Left renal cortex interstitium (tissue), 4 donors: ENCODE measurements at places on chromosomes 1 and 21.

GRCh38 chr1:70910013-70910412, 137.6 kb downstream of the PTGER3 start:
- DNase-seq: no peak

DNA sequence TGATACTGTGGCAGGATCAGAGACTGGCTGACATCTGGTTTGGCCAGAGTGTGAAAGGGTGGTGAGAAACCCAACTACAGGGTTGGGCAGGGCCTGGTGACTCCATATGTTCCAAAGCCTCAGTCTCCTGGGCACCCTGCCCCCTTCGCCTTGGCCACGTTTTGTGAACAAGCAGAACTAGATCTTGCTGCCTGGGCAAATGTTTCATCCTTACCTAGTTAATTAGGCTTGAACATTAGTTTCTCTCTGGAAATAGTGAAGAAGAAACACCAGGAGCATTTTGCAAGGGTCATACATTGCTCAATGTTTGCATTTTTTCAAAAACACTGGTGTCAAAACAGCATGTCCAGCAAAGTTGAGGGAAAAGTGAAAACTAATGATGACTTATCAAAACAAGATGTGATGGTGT, 60.5 kb downstream of the MAP3K7CL start:
- no peak for DNase-seq

- no peak for DNase-seq
Observed at GRCh38 chr1:21267191-21268077, 22.8 kb downstream of the ECE1 start.

- no peak for DNase-seq
Observed at GRCh38 chr21:42319376-42319775, 4.2 kb upstream of the TFF3 start.

DNA sequence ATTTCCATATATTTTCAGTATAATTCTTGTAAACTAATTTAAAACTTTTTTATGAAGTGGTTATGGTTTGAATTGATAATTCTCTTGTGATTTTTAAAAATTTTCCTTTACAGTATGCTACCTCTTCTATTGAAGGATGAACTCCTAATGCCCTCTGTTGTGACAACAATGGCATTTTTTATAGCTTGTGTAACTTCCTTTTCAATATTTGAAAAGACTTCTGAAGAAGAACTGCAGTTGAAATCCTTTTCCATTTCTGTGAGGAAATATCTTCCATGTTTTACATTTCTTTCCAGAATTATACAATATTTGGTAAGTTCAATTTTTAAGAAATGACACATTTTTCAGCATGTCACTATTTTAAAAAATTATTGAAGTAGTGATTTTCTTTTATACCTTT, 61.4 kb downstream of the ALG6 start:
- DNase-seq: no peak

- no peak for DNase-seq
Observed at GRCh38 chr21:27209546-27209945, 242.7 kb upstream of the ADAMTS5 start.

- peak; percentile 78 for DNase-seq
Observed at GRCh38 chr1:10210841-10211804, 753 bp downstream of the KIF1B start.

DNA sequence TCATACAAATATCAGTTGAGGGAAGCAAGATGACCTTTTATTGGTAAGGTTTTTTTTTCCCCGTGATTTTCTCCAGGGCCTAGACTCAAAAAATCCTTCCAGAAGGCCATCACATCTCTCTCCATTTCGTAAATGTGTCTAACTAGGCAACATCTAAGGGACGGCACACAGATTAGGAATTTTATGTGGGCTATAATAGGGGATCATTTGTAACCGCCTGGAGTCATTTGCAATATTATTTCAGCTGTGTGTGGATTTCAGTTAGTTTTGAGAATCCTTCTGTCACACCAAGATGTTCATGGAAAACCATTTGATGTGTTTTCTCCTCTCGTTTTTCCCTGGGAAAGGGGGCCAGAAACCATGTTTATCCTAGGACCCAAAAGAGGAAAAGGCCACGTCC, 63.1 kb downstream of the ATP5PO start:
- DNase-seq: no peak

DNA sequence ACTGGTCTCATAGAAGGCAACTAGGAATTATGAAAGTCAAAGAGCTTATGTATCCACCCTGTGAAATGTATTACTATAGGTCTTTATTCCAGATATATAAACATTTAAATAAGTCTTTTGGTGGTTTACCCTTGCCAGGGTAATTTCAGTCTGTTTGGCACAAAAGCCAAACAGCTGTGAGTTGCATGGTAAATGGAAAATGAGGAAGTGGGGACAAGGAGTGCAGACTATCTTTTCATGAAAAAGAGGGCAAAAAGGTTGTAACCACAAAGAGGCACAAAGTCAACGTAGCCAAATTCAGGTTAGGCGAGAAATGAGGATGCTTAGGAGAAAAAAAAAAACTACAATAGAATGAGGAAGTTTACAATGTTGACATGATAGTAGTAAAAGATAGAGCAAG, 492.3 kb upstream of the PRMT6 start:
- no peak for DNase-seq

GRCh38 chr1:39657402-39657801, 14.5 kb downstream of the NT5C1A start:
- no peak for DNase-seq

DNA sequence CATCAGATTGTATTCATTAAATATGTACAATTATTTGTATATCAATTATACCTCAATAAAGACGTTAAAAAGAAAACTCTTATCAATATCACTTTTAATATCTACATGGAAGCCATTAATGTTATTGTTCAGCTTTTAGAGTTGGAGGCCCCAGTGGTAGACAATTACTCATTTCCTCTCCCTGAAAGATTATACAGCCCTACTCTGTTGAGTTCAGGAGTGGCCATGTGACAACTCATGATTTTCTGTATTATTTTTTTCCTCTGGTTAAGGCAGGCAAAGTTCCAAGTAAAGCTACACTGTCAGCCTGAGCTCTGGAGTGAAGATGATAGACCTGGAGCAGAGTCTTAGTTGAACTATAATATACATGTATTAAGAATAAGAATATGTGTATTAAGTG, 247.9 kb upstream of the B3GALT2 start:
- DNase-seq: no peak

- DNase-seq: no peak
Observed at GRCh38 chr1:115729756-115730155, 38.8 kb downstream of the CASQ2 start.

DNA sequence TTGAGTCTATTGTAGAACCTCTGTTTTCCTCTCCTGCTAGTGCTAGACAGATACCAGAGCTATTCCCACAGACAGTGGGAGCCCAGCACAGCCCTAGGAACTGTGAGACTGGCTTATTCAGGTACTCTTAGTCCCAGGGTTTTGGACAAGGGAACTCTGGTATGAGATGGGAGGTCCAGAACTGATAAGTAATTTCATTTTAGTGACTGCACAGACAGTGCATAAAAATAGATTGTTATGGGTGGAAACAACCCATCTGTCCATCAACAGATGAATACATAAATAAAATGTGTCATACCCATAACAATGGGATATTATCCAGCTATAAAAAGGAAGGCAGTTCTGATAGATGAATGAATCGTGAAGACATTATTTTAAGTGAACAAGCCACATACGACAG, 9.0 kb downstream of the EPS8L3 start:
- no peak for DNase-seq

DNA sequence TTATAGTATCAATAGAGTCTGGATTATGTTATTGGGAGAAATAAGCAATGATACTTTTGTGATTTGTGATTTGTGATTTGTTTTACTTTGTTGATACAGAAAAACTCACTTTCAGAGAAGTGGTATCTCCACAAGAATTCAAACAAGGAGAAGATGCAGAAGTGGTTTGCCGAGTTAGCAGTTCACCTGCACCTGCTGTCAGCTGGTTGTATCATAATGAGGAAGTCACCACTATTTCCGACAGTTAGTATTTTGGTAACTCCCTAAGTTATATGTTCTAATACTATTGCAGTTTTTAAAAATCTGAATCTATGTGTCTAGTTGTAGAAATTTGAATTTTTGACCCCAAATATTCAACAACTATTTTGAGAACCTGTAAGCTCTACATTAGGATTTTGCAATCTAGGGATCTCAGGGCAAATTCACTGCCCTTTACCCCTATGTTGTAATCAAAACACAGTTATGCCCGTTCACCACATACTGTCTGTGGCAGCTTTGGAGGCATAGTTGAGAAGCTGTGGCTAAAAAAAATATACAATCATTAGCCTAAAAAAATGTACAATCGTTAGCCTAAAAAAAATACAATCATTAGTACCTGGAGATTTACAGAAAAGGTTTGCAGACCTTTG, 288.1 kb downstream of the NCAM2 start:
- no peak for DNase-seq

DNA sequence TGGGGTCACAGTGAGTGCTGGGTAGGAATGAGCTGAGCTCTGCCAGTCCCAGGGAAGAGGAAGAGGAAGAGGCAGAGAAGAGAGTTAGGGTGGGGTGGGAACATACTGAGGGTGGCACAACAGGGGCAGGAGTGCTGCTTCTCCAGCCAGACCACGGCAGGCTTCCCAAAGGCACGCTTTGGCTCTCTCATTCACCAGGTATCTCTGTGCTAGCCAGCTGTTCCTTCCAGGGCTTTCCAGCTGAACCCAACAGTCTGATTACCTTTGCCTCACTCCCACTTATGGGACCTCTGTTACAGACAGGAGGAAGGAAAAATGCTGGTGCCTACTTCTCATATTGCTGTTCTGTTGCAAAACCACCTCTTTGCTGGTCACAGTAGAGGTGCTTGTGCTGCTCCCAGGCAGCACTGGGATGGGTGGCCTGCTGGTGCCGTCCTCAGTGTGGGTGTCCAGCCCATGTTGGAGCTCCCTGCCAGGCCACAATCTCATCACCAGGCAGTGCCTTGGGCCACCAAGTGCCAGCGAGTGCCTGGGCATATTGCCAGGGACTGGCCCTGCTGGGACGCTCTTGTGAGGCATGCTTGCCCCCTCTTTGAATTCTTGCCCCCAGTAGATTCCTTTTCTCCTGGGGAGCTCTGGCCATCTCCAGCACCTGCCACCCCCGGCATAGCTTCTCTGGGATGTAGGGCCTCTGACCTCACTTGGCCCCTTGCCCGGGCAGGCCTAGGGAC, 2.1 kb downstream of the ADORA1 start:
- no peak for DNase-seq

DNA sequence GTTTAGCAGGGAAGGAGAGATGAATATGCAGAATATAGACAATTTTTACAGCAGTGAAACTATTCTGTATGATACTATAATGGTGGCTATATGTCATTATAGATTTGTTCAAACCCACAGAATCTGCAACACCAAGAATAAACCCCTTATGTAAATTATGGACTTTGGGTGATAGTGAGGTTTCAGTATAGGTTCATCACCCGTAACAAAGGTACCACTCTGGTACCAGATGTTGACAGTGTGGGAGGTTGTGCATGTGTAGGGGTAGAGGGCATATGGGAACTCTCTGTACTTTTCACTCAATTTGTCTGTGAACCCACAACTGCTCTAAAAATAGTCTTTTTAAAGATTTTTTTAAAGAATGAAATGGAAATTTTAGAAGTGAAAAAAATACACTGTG, 29.9 kb upstream of the PRDX6 start:
- no peak for DNase-seq

- no peak for DNase-seq
Observed at GRCh38 chr1:30596891-30597290, 126.5 kb downstream of the MATN1 start.

GRCh38 chr1:51058858-51059257, 43.2 kb upstream of the C1orf185 start:
- no peak for DNase-seq

DNA sequence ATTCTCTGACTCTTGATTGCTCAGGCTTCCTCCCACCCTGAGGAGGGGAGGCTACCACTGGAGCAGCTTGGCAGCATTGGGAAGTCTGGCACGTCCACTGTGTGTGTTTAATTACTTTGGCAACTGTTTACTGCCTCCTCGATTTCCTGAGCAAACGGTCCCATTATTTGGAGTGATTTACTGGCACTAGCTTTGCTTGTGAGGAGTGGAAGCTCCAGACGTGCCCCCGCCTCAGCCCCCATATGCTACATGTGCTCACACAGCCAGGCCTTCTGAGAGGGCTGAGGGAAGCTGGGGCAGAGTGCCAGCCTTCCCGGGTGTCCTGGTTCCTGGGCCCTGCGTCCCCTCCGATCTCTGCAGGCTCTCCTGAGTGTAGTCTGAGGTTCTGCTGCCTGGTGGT, 306.2 kb downstream of the PTPRU start:
- DNase-seq: no peak

GRCh38 chr1:197924516-197925123, 7.4 kb downstream of the LHX9 start:
- DNase-seq: no peak

GRCh38 chr1:153763365-153764225, 11.6 kb upstream of the SLC27A3 start:
- DNase-seq: no peak

GRCh38 chr1:114298008-114298407, 144.3 kb upstream of the SYT6 start:
- no peak for DNase-seq

DNA sequence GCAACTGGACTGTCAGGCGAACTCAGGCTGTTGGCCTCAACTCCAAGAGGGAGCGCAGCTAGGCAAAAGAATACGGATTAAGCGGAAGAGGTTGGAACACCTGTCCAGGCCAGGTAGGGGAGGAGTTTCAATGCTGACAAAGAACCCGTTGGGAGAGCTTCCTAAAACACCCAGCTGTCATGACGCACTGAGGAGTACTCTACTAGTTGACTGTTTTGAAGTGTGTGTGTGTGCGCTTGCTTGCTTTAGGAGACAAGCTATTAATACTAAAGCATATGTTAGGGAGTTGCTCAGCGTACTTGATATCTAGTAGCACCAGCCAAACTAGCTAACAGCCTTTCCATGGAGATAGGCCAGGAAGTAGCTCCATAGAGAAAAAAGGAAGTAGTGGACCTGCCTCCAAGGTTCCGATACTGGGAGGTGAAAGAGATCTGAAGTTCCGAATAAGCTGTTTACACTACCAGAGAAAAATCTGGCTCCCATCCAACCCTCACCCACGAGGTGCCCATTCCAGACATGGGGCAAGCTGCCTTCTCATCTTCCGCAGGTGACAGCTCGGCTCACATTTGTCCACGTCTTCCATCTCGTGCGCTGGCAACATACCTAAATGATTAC, 974 bp upstream of the FNBP1L start:
- no peak for DNase-seq

GRCh38 chr1:76640092-76640491, 227.2 kb upstream of the ST6GALNAC5 start:
- no peak for DNase-seq

- no peak for DNase-seq
Observed at GRCh38 chr1:201673093-201673492, 134.2 kb downstream of the NAV1 start.

GRCh38 chr1:154813300-154813816, 56.7 kb downstream of the KCNN3 start:
- DNase-seq: no peak
